ENCODE measurements at places on chromosomes 6 and 20.
A peak's percentile ranks its signal among the peaks of the same experiment; 100 is the strongest.

DNA sequence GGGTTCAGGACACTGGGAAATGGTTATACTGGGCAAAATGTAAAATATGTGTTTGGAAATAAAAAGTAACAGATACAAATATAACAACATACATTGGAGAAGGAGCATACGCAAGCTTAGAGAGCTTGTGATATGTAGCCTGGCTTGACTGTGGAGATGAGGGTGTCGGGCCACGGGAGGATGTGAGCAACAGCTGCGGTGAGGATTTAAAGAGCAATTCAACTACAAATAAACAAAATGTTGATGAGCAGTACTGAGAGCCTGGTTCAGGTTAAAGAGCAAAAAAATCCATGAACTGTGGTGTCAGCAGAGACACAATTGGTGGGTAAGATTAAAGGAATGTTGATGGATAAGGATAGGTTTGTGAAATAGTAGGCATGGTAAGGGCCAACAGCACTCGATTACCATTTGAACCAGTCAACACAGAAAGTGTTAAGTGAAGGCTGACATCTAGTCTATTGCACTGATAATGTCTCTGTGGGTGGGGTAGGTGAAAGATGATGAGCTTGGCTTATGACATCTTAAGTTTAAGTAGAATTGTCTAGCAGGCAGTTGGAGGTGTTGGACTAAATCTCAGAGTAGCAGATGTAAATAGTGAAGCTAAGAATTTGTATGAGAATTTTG is 723.2 kb downstream of the EPM2A start:
- DNase-seq, result no peak

DNA sequence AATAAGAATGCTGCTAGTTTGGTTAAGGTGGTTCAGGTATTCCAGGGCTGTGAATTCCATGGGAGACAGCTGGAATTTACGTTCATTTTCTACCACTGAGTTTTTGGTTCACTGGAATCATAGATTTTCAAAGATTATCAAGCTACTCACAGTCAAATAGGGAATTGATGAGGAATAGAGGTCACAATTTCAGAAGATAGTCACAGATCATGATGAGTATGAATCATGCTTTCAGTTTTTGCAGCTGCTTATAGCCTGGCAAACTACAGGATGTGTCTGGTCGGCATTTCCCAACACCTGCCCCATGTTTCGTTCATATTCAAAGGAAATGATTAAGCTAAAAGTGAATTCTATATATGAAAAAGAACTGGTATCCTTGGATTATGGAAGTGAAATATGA is 58.7 kb downstream of the BCKDHB start:
- peak; percentile 41 for DNase-seq

- no peak for DNase-seq
Measured at GRCh38 chr6:72653026-72653425, 31.2 kb downstream of the KCNQ5 start.

DNA sequence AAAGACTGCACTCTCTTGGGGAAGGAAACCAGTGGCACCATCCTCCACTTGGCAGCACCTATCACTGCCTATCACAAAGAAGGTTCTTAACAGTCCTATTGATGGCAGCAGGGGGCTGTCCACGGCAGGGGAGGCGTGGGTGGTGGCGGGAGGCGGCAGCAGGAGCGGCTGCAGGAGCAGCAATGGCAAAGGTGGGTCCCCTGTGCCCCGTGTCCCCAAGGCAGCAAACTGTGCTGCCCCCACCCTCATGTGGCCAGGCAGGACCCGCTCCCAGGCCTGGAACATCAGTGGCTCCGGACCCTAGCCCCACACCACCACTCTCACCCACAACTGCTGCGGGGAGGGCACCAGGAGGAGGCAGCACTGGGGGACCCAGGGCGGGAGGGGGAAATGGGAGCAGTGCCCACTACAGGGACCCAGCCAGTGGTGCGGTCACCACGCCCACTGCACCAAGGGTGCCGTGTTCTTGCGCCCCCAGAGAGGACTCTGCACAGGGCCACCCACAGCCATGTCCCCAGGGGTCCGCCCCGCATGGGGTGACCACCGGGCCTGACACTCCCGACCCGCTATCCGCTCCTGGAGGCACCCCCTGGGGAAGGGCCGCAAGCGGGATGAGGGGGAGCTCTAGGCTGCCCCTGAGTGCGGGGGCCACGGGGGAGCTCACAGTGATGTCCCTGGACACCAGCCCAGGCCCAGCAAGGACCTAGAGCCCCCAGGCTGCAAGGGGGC is 54.6 kb downstream of the GMDS start:
- no peak for DNase-seq
